Right forelimb (tissue), 1 donor: ENCODE measurements at places on chromosomes 3 and 15.
A peak's percentile ranks its signal among the peaks of the same experiment; 100 is the strongest.

DNA sequence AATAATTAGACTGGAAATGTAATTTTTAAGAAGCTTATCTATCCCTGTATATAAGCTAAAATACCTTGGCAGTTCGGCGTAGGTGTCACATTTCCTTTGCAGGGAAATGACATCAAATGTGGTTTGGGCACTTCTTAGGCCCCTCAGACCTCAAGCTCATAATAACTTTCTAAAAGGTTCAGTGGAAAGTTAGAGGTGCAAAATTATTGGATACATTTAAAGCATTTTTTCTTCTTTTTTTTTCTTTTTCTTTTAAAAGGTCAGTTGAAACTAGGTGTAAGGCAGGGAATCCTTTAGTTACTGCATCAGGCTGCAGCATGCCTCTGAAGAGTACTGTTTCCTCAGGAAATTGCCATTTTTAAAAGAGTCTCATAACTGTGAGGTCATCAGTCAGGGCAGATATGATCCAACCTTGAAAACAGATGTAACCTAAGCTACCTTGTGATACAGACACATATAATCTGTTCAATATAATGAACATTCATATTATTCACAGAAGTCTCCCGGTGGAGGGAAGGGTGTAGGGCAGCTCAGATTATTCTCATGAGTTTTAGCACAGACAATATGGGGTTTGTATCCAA is 4.8 kb downstream of the SACM1L start:
- no peak for DNase-seq

- DNase-seq: no peak
Observed at GRCh38 chr3:152352554-152352953, 83.8 kb downstream of the MBNL1 start.

DNA sequence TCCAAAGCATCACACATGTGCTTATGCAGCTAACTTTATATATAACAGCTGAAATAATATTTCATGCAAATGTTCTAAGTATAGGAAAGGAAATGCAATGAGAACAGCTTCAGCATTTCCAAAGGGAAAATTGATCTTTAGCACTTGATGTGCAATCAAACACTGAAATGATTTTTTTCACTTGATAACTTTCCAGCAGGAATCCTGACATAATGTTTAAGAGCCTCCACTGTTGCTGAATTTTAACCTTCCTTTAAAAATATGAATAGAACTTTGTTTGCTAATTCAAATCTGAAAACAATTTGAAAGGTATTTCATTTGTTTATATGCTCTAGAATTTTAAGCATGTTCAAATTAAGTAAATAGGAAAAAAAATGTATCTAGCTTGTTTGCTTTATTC is 96.9 kb upstream of the STRIT1 start:
- no peak for DNase-seq

DNA sequence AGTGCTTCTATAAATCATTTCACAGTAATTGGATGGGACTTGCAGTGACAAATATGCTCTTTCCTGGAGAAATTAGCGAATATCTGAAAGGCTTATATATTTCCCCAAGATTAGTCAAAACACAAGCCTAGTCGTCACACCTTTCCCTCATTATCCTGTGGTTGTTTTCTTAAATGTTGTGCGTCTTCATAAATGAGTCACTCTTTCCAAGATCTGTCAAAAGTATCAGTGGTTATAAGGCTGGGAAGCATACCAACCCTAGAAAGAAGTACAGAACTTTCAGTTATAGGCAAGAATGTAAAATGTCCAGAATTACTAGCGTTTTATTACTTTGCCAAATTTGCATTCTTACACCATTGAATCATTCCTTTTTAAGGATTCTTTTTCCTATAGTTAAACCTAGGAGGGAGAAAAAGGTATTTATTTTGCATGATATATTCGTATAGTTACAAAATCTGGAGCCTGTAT is 33.6 kb downstream of the TMEM212 start:
- no peak for DNase-seq

- no peak for DNase-seq
Observed at GRCh38 chr3:72318504-72319193, 529.6 kb downstream of the SHQ1 start.

GRCh38 chr15:84003791-84004503 is 231.6 kb upstream of the GOLGA6L4 start:
- no peak for DNase-seq

GRCh38 chr15:49301562-49301961 is 121.5 kb upstream of the FGF7 start:
- DNase-seq: no peak

DNA sequence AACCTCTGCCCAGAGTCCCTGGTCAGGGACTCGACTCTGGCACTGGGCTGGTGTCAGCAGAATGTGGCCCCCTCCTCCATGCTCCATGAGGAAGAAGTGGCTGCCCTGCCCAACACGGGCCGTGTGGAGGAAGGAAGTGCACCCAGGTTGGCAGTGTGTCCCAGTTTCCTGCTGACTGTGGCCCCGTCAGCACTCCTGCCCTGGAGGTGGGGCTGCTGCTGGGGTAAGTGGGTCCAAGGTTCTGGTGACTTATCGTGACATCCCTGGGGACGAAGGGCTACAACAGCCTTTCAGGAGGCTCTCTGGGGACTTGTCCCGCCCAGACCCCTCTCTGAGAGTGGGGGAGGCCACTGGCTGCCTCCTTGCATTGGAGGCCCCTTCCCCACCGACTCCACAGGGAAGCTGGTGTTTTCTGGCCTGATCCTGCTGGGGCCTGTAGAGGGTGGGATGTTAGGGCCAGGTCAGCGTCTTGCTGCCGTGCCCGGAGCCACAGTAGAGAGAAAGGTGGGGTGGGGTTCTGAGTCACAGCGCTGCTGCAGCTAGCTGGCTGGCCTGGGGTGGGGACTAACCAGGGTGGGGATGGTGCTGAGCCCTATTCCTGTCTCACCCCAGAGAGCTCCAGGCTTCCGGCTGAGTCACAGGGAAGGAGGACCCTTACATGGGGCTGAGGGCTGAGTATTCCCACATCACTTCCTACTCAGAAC is 10.5 kb downstream of the SEMA4B start:
- DNase-seq: no peak

DNA sequence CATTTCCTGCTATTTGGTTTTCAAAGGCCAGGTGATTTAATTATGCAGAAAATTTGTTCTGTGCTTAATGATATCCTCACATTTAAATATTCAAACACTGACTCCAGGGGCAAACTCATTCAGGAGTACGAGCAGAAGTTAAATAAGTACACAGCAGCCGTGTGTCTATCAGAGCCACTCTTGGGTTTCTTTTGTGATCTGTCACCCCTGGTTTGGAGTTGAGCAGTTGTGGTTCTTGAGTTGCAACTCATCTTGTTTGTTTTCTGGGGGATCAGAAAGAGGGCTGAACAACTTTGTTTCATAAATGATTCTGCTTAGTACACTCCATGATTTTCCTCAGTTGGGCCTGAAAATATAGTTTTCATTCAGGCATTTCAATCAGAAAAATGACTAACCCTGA is 25.7 kb upstream of the PPP4R2 start:
- DNase-seq: no peak

DNA sequence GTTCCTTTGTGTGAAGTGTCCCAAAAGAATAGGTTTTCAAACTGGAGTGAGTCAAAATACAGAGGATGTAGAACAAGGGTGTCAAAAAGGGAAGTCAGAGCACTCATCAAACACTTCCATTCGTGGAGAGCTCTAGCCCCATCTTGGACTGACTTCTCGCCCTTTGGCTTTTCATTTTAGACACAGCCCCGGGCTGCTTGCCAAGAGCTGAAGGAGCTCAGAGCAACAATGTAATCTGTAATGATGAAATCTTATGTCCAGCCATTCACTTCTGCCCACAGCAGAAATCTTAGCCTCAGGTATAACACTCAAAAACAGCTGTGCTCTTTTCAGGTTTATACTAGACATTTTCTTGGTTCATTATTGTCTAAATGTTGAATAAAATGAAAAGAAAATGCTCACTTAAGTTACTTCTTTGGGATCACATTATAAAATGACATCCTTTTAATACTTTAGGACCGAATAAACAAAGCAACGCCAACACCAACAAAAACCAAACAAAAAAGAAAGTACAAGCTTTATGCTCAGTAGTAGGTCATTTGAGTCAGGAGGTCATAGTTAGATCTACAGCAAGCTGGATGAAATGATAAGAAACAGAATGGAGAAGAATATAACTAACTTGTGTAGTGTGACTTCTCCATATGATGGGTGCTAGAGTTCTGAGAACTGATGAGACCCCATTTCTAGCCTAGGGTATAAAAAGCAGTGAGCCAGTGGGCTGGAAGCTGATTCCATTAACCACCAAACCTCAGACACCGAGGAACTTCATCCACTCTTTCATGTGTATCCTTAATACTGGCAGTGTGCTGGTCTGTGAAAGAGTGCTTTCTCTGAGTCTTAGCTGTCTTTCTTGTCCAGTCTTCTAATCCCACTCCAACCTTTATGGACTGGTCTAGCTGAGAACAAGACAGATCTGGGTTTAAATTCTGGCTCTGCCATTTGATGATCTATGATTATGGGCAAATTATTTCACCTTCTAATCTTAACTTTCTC is 131.8 kb upstream of the SLC7A14 start:
- no peak for DNase-seq

GRCh38 chr3:123936400-123936799 is 24.6 kb downstream of the CCDC14 start:
- DNase-seq: no peak

DNA sequence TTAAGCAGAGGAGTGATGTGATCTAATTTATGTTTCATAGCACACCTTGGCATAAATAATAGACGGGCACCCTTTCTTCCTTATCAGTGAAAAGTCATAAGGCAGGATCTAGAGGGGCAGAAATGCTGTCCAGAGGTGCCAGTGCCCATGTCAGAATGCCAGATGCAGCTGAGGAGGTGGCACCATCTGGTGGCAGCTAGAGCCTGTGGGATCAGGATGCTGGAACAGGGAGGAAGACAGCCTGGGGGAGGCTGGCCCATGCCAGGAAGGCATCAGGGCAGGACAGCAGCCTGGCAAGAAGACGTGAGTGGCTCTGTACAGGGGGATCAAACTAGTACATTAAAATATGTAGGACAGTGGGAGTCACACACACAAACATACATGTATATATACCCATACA is 16.5 kb downstream of the MYH15 start:
- DNase-seq: no peak

GRCh38 chr3:15409774-15410173 is 17.6 kb downstream of the METTL6 start:
- no peak for DNase-seq

- DNase-seq: no peak
Observed at GRCh38 chr3:64970634-64971033, 282.8 kb upstream of the ADAMTS9 start.

- DNase-seq: peak; percentile 81
Observed at GRCh38 chr3:52277071-52277964, 1.1 kb downstream of the WDR82 start.

DNA sequence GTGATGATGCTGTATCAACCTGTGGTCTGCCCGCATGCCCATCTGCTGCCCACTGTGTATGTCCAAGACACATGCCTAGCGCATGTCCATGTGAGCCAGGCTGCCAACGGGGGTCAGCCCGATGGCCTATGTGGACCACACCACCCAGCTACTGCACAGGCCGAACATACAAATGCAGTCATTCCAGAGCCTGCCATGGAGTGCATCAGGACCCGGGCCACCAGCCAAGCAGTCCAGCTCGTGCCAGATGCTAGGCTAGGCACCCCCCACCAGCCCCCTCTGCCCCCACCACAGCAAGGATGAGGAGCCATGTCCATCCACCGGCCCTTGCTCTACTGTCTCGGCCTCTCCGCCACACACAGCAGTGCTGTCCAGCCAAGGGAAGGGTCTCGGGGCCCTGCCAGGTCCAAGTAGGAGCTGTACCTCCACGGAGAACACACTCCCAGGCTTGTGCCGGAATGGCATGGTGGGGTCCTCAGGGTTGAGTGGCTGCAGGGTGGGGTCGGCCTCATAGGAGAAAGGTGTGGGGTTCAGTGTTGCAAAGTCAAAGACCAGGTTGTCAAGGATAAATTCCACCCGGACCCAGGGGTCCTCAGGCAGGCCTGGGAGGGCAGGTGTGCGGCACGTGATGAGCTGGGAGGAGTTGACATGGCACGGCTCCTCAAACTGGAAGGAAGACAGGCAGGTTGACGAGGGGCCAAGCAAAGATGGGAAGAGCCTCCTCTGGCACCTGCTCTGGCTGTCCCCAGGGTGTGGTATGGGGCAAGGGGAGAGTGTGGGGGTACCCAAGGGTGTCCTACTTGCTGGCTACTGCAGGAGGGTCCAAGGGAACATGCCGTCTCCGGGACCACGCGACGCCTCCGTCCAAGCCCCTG is 15.3 kb downstream of the PLXNB1 start:
- no peak for DNase-seq

DNA sequence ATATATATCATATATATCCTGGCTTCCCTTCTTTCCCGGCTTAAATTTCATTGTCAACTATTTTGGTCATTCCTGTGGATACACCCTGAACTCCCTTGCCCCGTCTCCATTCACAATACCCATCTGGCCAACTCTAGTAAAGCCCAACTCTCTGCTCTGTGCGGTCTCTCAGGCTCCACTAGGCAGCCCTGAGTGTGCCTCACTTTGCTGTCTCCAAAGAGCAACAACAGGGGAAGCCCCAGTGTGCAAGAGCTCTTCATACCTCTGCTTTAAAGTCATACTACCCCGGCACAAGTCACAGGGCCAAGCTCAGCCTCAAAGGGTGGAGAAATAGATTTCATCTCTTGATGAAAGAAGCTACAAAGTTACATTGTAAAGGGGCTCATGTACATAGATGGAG is 18.9 kb upstream of the FEM1B start:
- no peak for DNase-seq

DNA sequence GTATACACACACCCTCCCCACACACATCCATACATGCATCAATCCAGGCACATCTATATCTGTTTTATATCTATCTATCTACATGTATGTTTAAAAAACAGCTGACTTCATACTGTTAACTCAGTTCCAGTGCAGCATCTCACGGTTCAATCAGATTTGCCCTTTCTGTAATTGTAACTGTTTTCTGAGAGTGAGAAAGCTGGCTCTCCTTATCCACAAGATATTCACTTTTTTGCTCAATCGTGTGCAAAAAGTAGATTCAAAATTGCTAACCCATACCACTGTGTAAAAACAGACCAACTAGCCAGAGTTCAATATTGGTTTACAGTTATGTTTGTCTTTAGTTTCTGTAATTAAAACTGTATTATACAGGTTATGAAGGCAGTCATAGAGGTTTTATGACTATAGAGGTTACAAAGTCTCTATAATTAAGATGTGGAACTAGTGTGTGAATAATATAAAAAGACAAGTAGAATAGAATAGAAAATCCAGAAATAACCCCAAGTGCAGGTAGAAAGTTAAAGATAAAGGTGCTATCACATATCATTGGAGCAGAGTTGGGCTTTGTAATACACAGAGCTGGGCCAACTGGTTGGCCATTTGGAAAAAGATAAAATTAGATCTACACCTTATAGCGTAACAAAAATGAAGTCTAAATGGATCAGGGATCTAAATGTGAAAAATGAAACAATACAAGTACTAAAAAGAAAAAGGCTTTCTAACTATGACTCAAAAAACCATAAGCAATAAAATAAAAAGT is 20.1 kb upstream of the MCF2L2 start:
- DNase-seq: no peak

DNA sequence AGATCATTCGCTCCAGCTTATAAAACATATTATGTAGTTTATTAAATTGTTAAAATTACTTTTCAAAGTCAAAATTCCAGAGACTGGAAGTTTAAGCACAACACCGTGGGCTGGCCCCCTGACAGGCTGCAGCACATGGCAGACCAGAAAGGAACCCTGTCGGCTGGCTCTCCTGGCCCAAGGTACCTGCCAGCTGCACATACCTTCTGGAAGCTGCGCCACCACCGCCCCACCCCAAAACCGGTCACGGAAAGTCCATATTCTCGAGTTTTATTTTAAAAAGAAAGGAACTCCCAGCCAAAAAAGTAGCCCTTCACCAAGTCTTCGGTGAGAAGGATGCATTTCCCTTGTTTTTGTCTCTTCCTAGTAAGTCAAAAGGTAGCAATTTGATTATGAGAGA is 94.6 kb downstream of the FOXP1 start:
- DNase-seq: no peak

- DNase-seq: no peak
Observed at GRCh38 chr3:100403362-100404249, 2.3 kb downstream of the LNP1 start.
